Sciatic nerve (tissue), 2 donors: ENCODE measurements at places on chromosomes 12 and 14. TPM values are rescaled to one million over a fixed set of nuclear protein-coding genes. Genes with fewer than 3 reads are reported as not detected.
A peak's percentile ranks its signal among the peaks of the same experiment; 100 is the strongest.

DNA sequence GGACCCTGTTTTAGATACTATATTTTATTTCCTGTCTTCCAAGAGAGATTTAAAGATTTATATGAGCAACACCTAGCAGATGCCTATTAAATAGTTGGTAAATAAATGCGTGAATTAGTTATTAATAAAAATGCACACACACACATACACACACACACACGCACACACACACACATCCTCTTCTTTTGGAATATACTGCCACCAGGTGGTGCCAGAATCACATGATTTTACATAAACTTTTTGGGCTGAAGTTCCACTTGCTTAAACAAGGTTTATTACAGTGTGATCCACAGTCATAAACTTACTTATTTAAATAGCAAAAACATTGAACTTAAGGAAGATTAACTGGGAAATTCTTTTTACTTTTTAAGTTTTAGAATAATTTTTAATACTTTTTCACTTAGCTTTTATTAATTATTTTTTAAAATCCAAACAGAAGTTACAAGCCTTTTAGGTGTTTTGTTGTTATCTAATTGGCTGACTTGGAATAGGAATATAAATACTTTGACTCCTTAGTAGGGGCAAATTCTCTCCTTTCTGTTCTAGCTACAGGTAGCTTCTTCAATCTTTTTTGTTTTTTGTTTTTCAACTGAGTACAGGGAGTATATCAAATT, 17.5 kb downstream of the RAD51B start:
- no peak for DNase-seq

DNA sequence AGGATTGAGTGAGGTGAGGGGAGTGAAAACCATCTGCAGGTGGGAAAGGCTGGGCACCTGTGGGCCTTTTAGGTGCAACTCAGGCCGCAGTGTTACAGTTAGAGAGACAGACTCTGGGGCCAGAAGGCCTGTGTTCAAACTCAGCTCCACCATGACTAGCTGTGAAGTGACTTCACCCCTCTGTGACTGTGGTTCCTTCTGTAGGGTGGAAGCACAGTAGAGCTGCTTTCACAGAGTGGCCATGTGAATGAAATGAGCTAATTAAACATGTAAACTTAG, 25.0 kb downstream of the RBM19 start:
- DNase-seq = no peak

DNA sequence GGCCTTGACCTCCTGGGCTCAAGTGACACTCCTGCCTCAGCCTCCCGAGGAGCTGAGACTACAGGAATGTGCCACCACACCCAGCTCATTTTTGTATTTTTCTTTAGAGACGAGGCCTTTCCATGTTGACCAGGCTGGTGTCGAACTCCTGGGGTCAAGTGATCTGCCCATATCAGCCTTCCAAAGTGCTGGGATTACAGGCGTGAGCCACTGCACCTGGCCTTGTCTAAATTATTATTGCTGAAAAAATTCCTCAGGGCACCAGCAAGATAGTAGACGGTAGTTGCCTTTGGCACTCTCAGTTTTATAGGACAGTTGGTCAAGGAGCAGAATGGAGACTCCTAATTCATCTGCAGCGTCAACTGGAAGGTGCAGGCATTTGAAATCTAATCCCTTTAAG, 2.5 kb upstream of the AICDA start:
- DNase-seq = no peak

DNA sequence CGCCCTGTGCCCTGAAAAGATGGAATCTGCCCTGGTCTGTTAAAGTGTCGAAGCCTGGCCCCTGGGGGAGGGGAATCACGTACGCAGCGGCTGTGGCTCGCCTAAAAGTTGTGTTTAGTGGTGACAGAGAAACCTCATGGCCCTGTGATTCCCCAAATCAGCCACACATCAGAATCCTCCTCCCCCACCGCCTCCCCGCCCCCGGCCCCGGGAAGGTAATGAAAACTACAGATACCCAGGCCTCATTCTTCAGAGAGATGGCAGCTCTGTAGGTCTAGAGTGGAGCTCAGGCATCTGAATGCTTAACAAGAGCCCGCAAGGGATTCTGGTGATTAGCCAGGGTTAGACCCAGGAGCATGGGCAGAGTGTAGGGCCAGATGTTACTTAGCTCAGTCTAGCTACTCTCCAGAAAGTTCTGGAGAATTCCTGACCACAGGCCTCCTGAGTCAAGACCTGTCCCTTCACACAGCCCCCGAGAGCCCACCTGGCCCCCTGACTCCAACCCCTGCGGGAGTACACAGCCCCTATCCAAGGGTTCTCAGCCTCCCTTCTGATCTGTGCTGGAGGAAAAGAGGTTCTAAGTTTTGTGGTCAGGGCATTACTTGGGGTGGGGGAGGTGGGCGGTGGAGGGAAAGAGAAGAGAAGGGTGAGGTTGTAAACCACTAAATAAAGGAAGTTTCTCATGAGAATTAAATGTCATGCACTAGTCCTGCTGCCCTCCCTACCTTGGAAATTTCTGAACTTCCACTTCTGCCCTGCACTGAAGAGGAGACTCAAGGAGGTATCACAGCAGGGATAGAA, 114.8 kb downstream of the PLXNC1 start:
- no peak for DNase-seq

- DNase-seq = no peak
Observed at GRCh38 chr12:44846826-44847225, 29.3 kb downstream of the NELL2 start.

GRCh38 chr14:104343690-104344640, 205.6 kb downstream of the KIF26A start:
- no peak for DNase-seq

DNA sequence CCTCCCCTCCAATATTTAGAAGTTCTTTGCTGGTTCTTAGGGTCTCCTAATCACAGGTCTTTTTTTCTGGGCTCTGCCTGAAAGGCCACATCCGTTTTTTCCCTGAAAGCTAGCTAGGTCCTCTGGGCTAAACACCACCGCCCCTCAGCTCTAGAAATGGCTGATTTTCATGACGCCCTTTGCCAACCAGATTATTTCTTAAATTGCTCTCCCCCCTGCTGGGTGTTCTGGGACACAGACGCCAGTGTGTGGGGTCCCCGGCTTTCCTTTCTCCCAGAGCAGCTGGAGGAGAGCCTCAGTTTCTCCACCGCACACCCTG, 45.3 kb upstream of the ATP23 start:
- DNase-seq = no peak

DNA sequence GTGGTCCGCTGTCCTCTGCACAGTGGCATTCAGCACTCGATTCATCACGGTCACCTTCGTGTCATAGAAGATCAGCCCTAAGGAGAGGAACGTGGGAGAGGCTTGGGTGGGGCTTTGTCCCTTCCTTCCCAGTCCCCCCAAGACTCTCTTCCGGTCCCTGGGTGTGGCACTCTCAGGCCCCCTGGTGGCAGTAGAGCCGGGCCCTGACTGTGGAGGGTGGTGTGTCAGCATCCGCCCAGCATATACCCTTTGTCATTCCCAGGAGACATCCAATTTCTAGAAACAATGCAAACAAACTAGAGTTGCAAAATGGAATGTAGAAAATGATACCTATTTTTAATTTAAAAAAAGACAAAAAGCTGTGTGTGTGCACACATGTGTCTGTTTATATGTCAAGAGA, 45.0 kb downstream of the TRAFD1 start:
- DNase-seq = peak; percentile 54

DNA sequence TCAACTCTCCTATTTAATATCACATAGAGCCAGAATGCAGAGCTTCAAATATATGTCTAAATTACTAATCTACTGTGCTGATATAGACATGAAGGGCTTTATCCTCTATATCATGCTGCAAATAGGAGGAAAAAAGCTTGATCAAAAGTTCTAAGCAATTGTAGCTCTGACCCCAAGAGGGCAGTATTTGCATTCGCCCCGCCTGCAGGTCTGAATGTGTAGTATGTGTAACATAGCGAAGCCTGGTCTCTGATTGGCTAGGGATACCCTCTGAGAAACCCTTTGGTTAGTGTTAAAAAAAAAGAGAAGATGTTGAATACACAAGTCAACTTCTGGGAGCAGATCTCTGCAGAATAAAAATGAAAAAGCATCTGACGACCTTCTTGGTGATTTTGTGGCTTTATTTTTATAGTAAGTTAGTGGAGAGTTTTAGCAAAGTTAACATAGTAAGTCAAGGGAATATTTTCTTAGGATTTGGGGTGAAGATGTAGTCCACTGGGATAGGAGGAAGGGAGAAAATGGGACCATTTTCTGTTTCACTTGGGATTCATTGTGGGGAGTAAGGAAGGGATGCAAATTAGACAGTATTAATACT, 151.6 kb upstream of the OR4E1 start:
- DNase-seq = no peak

DNA sequence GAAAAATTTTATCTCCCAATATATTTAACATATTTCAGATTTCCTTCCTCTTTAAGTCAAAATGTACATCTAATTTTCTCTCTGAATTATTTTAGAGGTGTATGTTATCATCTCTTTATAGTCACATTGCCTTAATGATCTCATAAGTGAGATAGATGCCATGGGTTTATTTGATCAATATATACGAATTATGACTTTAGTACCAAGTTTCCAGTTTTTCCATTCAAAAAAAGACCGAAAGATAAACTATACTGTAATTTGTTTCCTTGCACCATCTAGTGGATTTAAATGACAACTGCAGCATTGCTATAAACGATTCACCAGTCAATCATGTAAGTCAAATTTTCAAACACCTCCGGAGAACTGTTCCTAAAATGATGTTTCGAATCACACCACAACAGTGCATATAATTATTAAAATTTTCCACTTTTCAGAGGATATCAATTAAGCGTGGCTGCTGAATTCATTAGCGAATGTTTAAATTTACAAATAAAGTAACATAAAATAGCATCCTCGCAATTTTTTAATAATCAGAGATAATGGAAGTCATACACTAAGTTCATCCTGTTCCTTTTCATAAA, 419 bp upstream of the ATXN7L3B start:
- no peak for DNase-seq

GRCh38 chr14:31456841-31457664, at the start of gene DTD2:
DTD2 (minus strand) TSS chr14:31457506; CDS start chr14:31457393, 113 bp downstream.
- DNase-seq = peak; percentile 96

DNA sequence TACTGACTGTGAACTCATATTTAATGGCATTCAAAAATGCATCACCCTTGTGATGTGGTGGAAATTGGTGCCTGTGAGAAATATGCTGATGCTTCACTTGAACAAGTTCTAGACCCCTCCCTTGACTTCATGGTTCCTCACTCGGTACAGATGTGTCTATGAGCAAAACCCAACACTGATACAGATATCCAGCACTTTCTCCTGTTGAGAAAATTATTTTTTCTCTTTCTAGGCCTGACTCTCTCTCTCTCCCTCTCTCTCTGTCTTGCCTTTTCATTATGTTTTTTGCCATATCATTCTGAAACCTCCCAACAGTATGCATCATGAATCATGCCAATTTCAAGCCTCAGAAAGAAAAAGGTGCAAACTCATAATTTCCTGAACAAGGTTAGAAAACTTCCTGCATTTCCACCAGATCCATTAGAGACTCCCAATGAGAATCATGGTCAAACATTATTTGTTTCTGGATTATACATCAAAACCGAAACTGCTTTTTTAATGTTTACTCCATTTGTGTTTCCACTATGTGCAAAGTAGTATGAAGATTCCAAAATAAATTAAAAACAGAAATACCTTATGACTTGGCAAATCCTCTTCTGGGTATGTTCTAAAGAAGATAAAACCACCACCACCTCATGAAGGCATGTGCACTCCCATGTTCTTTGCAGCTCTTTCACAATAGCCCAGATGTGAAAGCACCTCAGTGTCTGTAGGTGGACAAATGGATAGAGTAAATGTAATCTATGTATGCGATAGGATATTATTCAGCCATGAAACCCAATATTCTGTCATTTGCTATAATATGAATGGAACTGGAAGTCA, 543.6 kb downstream of the TMEM121 start:
- no peak for DNase-seq

DNA sequence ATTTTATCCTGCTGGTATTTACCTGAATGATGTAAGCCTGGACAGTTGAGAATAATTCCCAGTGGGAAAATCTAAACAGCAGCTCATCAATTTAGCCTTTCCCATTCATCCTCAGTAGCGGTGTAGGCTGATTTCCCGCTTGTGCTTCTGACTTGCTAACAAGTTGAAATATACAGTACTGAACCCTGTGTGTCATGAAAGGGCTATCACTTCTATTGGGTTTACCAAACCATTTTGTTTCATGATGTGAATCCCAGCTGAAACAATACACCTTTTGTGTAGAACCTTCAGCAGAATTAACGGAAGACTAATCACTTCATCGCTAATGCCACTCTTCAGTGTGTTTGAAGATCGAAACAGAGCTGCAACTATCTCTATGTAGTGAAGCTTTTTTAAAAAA, 88.4 kb downstream of the POLR3B start:
- no peak for DNase-seq

DNA sequence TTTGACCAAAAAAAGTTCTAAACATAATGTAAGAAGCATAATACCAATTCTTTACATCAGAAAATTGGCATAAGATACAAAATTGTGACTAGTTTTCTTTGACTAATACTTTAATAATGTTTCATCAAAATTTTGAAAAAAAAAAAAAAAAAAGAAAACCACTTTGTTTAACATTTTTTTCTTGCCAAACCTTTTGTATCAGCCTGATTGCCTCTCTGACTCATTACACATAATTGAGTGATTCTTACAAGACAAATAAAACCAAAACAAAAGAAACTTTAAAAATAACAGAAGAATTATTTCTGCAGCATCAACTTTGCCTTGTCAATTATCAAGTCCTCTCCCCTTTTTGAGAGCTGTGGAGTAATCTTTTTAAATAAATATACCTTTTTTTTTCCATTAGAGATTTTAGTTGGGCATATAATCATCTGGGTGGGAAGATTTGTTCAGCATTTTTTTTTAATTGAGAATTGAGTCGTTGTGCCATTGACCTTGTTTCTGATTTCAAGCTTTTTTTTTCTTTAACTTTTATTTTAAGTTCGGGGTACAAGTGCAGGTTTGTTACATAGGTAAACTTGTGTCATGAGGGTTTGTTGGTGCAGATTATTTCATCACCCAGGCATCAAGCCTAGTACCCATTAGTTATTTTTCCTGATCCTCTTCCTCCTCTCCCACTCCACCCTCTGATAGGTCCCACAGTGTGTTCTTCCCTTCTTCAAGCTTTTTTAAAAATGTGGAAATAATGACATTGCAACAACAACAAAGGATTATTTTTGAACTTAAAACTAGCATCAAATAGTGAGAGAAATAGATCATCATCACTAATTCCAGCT, 45.8 kb upstream of the HMGA2 start:
- no peak for DNase-seq

- DNase-seq = no peak
Observed at GRCh38 chr12:85865890-85866289, 8.2 kb upstream of the NTS start.

DNA sequence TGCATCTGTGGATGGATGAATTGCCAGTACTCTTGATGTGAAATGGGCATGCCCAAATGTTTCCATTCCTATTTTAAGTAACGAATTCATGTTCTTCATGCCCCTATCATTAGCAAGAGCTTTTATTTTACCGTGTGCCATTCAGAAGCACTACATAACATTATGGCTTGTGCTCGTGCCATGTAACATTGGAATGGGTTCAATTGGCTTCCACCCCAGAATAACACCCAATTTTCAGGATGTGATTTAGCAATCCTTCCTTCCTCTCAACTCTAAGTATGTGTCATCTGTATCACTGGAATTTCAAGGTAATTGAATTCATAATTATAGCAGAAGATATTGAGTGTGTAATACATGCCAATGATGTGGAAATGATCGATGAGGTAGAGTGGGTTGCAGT, 145.8 kb upstream of the TMPO start:
- no peak for DNase-seq

The CCDC177 gene
- total RNA-seq = not detected

The RNU6-8 gene
- total RNA-seq = not detected

The RIPK3 gene
- 8.9 TPM for total RNA-seq

The TAS2R50 gene
- 2.7 TPM for total RNA-seq

The CDCA3 gene
- total RNA-seq = 0.71 TPM

The NANOG gene
- total RNA-seq = 0.31 TPM

The PEBP1 gene
- 337 TPM for total RNA-seq

The UTP20 gene
- 13.0 TPM for total RNA-seq
